ENCODE measurements at places on chromosomes 2 and 18. TPM values are rescaled to one million over a fixed set of nuclear protein-coding genes. Genes with fewer than 3 reads are reported as not detected.

GRCh38 chr2:71603311-71603811, 150.0 kb downstream of the DYSF start:
- H3K27ac ChIP-seq = no peak overlapping the region
- H3K4me1 ChIP-seq = peaks cover 9% of the 10 kb centered on the region
- no peaks in the 10 kb centered on the region for H3K36me3 ChIP-seq
- peaks cover 35% of the 10 kb centered on the region for H3K27me3 ChIP-seq

- peaks cover 2% of the 10 kb centered on the region for H3K27me3 ChIP-seq
- peaks cover 12% of the 10 kb centered on the region for H3K4me1 ChIP-seq
- no peaks in the 10 kb centered on the region for H3K36me3 ChIP-seq
- H3K27ac ChIP-seq = no peak overlapping the region
- DNase-seq = no peak
Measured at GRCh38 chr18:32922951-32923430, 150.2 kb upstream of the KLHL14 start.

DNA sequence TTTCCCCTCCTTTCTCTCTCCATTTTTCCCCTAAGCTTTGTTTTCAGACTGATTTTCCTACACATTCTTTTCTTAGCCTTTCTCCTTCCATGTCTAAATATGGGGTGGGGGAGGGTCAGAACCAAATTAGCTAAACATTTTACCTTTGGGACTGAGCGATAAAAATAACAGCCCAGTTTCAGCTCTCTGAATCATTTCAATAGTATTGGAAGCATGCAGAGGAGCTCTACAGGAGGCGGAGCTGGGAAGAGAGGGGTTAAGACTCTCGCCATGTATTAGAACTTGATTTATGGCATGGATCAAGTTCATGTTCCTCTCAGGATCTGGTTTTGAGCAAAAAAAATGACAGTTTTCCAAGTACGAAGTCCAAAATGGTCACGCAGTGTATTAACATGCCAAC, 109.1 kb downstream of the CPO start:
- no peak overlapping the region for H3K4me3 ChIP-seq
- peaks cover 8% of the 10 kb centered on the region for H3K27me3 ChIP-seq
- DNase-seq = no peak
- peaks cover 17% of the 10 kb centered on the region for H3K4me1 ChIP-seq
- no peaks in the 10 kb centered on the region for H3K36me3 ChIP-seq

TNFRSF11A gene
- 3.5 TPM for total RNA-seq

- peak overlapping the region; percentile 54 for H3K4me3 ChIP-seq
- DNase-seq = no peak
- no peaks in the 10 kb centered on the region for H3K27me3 ChIP-seq
- peaks cover 22% of the 10 kb centered on the region for H3K4me1 ChIP-seq
- H3K36me3 ChIP-seq = peaks cover 4% of the 10 kb centered on the region
Measured at GRCh38 chr2:164711766-164712138, 90.5 kb upstream of the GRB14 start.

DNA sequence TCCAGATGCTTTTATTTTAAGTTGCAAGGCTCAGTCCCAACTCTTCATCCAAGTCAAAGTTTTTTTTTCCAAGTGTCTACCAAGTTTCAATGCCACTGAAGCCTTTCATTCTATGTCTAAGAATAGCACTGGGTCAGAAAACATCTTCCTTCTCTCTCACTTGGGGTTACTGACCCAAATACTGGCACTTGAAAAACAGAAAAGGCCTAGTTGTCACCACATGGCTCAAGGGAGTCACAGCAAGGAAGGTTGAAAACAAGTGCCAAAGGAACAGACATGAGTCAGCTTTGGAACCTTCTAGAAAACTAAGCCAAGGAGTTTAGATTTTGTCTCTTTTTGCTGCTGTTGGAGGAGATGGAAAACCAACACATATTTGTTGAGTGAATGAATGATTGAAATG, 146.5 kb downstream of the COPS8 start:
- H3K27me3 ChIP-seq = no peaks in the 10 kb centered on the region
- H3K27ac ChIP-seq = no peak overlapping the region
- no peaks in the 10 kb centered on the region for H3K4me1 ChIP-seq
- no peak overlapping the region for H3K4me3 ChIP-seq

DNA sequence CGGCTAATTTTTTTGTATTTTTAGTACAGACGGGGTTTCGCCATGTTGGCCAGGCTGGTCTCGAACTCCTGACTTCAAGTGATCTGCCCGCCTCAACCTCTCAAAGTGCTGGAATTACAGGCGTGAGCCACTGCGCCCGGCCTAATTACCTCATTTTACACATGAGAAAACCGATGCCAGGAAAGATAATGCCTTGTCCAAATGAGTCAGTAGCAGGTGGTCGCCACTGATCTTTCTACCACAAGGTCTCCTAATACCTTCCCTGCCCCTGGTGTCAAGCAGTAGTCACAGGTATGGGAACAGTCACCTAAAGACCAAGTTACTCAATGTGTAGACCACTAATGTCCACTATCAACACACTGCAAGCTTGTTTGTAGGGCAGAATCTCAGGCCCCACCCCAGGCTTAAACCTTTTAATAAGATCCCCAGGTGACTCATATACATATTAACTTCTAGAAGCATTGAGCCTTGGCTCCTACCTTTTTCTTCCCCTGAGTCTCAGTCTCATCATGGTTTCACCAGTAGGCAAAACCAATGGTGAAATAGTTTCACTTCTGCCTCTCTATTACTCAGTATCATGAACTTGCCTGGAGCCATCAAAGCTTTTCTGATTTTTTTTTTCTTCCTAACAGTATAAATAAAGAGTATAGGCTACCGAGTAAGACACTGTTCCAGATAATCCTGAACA, 6.9 kb upstream of the EPB41L5 start:
- H3K36me3 ChIP-seq = peaks cover 2% of the 10 kb centered on the region
- H3K27me3 ChIP-seq = no peaks in the 10 kb centered on the region
- H3K27ac ChIP-seq = no peak overlapping the region
- DNase-seq = no peak
- H3K4me1 ChIP-seq = no peaks in the 10 kb centered on the region

- H3K36me3 ChIP-seq = no peaks in the 10 kb centered on the region
- H3K4me3 ChIP-seq = no peak overlapping the region
- no peak for DNase-seq
- no peaks in the 10 kb centered on the region for H3K4me1 ChIP-seq
- no peaks in the 10 kb centered on the region for H3K27me3 ChIP-seq
Measured at GRCh38 chr2:189338115-189338514, 103.2 kb upstream of the WDR75 start.

COPS9 gene
- total RNA-seq = 131 TPM

GRCh38 chr2:209209943-209210342, 213.9 kb upstream of the MAP2 start:
- H3K4me1 ChIP-seq = no peaks in the 10 kb centered on the region
- no peaks in the 10 kb centered on the region for H3K36me3 ChIP-seq
- no peak for DNase-seq

DNA sequence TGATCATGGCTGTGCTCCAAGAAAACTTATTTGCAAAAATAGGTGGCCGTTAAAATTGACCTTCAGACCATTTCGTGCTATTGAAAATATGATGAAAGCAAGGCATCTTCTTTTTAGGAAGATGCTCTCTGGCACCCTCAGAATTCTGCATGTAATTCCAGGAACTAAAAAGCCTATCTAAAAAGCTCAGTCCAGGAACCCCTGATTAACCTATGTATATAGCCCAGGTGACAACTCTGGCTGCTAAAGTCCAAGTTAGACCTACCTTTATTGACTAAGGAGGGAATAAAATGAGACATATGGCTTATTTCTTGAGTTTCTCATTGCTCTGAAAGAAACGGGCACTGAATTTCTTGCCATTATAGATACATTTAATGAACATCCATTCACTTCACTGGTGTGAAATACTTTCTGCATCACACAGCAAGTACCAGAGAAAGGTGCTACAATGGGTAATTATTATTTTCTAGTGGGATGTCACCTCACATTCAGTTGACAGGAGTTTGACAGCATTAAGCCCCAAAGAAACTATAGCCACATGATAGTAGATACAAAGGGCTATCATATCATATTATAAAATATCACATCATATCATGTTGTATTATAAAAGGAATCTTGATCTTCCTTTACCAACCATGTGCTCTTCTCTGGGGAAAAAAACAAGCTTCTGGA, 83.8 kb downstream of the EPHA4 start:
- no peaks in the 10 kb centered on the region for H3K27me3 ChIP-seq
- no peak overlapping the region for H3K4me3 ChIP-seq
- H3K27ac ChIP-seq = no peak overlapping the region
- DNase-seq = no peak

DNA sequence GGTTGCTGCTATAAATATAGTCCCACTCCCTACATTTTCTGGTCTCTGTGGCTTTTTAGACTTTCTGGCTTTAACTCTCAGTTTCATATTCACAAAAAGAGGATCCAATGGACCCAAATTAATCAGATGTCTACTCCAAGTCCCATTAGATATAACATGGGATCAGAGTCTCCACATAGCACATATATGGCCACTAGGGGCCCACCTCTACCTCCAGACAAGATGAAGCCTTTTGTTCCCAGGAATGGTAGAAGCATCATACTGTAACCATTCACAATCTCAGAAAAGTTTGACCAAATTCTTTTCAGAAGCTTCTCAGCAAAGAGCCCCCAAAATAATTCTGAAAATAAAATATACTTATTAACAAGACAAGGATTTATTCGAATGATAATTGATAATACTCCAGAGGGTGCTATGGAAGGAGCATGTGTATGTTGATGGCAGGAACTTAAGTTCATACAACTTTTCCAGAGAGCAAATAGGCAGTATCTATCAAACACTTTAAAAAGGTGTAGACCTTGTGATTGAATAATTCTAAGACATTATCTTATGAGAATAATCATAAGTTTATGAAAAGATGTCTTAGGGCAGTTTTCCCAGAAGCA, 382.3 kb upstream of the CRIM1 start:
- no peaks in the 10 kb centered on the region for H3K27me3 ChIP-seq
- no peak overlapping the region for H3K27ac ChIP-seq
- no peaks in the 10 kb centered on the region for H3K4me1 ChIP-seq
- DNase-seq = no peak

POTEC gene
- not detected for total RNA-seq

DNA sequence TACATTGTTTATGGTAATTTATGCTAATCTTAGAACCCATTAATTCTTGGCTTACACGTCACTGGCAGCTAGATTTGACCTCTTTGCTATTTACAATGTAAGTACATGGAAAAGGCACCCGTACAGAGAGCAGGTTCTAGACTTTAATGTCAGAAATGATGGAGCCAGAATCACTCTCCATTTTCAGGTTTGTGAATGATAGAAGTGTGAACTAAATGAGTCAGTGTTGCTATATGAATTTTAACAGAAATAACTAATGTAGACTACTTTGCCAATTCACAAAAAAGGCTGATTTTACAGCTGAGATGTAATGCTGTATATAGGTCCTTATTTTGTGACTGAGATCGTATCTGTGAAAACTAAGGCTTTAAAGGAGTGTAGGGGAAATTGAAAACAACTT, 214.6 kb downstream of the LDLRAD4 start:
- no peak overlapping the region for H3K4me3 ChIP-seq
- H3K36me3 ChIP-seq = no peaks in the 10 kb centered on the region
- no peaks in the 10 kb centered on the region for H3K4me1 ChIP-seq
- no peak overlapping the region for H3K27ac ChIP-seq

GRCh38 chr2:199100326-199101110, 357.2 kb downstream of the SATB2 start:
- H3K27ac ChIP-seq = no peak overlapping the region
- H3K27me3 ChIP-seq = no peaks in the 10 kb centered on the region
- H3K4me3 ChIP-seq = no peak overlapping the region
- peaks cover 10% of the 10 kb centered on the region for H3K4me1 ChIP-seq
- H3K36me3 ChIP-seq = no peaks in the 10 kb centered on the region

GRCh38 chr18:67483237-67483636, 33.3 kb downstream of the DSEL start:
- DNase-seq = no peak
- no peak overlapping the region for H3K4me3 ChIP-seq
- H3K27ac ChIP-seq = no peak overlapping the region
- no peaks in the 10 kb centered on the region for H3K27me3 ChIP-seq
- no peaks in the 10 kb centered on the region for H3K36me3 ChIP-seq
- no peaks in the 10 kb centered on the region for H3K4me1 ChIP-seq

ACVR1C gene
- 27.9 TPM for total RNA-seq

NOL4 gene
- total RNA-seq = 8.9 TPM

DNA sequence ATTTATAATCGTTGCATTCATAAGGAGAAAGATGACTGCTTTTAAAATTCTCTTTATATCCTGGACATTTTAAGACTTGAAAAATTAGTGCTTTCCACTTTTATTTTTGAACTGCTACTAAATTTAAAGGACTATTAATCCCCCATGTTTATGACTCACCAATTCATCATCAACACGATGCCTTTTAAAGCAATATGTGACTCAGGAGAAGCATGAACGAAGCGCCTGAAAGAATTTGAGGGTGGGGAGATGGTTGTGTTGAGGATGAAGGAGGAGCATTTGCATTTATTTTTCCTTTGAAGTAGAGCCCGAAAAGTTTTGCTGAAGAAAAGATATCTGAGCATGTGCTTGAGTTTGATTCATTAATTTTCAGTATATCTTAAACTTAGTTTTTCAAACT, 192.2 kb upstream of the LRRTM1 start:
- no peaks in the 10 kb centered on the region for H3K36me3 ChIP-seq
- peaks cover 4% of the 10 kb centered on the region for H3K27me3 ChIP-seq
- H3K27ac ChIP-seq = no peak overlapping the region
- DNase-seq = no peak
- H3K4me3 ChIP-seq = no peak overlapping the region

GRCh38 chr2:174033163-174033550, 68.0 kb upstream of the SP3 start:
- no peak overlapping the region for H3K4me3 ChIP-seq
- DNase-seq = no peak
- H3K4me1 ChIP-seq = peaks cover 6% of the 10 kb centered on the region
- no peaks in the 10 kb centered on the region for H3K27me3 ChIP-seq

DNA sequence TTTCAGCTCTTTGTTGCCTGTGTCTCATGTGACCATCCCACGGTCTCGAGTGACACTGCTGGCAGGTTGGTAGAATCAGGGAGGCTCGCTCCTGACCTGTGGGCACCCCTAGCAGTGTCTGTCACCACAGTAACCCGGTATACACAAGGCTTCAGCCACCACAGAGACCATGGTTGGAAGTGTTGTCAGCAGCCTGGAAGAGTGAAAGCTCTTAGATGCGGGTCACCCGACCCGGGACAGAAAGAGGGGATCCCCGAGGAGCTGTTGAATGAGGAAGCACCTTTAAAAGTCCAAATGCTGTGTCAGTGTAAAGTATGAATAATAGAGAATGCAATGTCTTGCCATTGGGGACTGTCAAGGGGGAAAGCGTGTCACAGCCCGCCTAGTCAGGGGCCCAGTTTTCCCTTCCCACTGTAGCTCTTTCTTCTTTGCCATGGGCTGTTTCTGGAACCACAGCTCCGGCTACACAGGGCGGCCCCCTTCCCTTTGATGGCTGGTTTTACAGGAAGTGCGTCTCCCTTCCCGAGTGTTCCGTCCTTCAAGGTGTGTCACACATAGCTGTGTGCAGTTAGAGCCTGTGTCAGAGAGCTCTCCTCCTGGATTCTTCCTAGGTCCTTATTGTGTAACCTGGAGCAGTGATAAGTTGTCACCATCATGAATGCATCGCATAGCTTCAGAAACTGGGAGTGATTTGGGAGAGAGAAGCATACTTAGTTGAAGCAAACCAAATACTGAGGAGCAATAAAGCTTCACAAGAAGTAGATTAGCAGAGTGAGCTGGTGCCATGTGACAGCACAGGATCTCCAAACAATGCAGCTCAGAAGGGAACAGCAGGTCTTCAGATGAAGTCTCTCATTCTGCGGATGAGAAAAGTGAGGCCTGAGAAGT, 81.4 kb downstream of the MTCL1 start:
- DNase-seq = peak; percentile 62
- H3K27ac ChIP-seq = peak overlapping the region; percentile 92
- H3K36me3 ChIP-seq = peaks cover 36% of the 10 kb centered on the region
- H3K27me3 ChIP-seq = no peaks in the 10 kb centered on the region
- peaks cover 31% of the 10 kb centered on the region for H3K4me1 ChIP-seq

CTIF gene
- 48.5 TPM for total RNA-seq

Data from type B pancreatic cell (in vitro differentiated cells).